Activated T-cell treated with anti-CD3 and anti-CD28 coated beads for 1 hour (primary cell): ENCODE measurements at places on chromosomes 3 and 15.

GRCh38 chr3:65048151-65048550 is 360.4 kb upstream of the ADAMTS9 start:
- DNase-seq, result no peak

DNA sequence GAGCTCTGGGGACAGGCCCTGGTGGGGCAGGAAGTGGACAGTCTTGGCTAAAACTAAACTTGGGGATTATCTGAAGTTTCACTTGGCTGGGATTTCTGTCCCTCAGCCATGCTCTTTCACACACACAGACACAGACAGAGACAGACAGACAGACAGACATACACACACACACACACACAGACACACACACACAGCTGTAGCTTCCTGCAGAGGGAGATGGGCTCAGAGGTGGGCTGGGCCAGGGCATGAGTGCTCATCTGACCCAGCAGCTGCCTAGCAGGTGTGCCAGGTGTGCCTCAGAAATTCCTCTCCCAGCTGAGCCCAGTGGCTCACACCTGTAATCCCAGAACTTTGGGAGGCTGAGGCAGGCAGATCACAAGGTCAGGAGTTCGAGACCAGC is 3.3 kb downstream of the RHOV start:
- DNase-seq, result no peak

DNA sequence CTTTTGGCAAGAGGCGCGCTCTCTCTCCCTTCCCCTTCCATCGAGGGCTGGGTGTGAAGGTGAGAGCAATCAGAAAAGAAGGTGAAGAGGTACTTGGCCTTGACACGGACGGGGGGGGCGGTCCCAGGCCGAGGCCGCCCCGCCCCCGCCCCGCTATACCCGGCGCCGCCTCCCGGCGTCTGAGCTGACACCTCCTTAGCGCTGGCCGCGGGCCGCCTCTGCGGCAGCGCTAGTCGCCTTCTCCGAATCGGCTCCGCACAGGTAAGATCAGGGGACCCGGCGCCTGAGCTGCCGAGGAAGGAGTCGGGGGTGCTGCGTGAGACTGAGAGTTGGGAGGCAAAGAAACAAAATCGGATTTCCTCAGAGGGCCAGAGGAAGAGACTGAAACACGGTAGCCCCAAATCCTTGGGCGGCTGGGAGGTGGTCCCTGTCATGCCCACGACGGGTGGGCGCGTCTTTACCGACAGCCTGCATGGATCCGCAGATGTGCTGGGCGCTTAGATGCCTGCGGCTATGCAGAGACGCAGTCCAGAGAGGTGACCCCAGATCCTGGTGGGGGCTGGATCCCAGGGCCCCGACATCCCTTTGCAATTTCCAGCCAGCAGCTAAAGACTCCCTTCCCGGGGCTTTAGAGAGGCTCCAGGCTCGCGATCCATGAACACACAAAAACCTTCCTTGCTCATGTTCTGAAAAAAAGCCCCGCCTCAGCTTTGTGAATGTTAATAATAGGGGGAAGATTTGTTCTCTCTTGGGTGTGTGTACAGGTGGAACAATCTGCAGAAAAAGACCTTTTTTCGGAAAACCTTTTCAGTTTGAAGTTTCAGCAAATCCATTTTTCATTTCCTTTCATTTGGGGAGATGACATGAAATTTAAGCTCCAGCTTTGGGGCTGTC is at the start of gene ENTPD3:
ENTPD3 (plus strand) TSS at position 184 of the 894 bp plus-strand sequence. CDS start 874 bp downstream, outside the sequence.
- DNase-seq, result peak; percentile 8

DNA sequence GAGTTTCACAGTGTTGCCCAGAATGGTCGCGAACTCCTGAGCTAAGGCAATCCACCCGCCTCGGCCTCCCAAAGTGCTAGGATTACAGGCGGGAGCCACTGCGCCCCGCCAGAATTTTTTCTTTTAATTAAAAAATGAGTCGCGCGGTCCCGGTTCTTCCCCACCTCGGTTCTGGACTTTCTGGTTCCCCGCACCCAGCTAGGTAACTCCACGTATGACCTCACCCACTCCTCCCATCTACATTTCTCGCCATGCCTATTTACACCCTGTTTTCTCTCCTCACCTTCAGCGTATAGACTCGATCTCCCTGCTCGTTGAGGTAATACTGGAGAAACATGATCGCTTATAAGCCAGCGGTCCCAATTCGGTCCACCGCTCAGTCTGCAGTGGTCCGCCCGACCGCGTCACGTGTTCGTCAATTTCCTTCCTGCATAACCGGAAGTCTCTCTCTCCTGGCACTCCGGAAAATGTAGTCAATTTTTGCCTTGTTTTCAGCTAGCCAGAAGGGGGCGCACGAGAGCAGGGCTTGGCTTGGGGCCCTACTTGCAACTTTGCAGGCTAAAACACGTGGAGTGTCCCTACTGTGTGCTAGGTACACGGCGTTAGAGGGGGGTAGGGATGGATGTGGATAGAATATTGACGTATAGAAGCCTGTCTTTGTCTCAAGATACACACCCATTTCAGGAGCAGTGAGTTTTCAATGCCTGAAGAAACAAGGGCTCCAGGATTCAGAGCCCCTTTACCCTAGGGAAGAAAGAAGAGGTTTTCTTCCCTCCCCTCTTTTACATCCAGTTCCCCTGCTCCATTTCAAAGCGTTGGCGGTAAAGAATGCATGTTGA is at the start of the genes NOP10 and NUTM1:
NOP10 (minus strand) TSS at position 400 of the 839 bp plus-strand sequence; CDS start at position 337, 63 bp downstream.
NUTM1 (plus strand) TSS at position 579 of the 839 bp plus-strand sequence. CDS start 382 bp downstream, outside the sequence.
- DNase-seq, result peak; percentile 94

GRCh38 chr15:47846876-47847275 is 129.6 kb downstream of the SEMA6D start:
- DNase-seq, result no peak

DNA sequence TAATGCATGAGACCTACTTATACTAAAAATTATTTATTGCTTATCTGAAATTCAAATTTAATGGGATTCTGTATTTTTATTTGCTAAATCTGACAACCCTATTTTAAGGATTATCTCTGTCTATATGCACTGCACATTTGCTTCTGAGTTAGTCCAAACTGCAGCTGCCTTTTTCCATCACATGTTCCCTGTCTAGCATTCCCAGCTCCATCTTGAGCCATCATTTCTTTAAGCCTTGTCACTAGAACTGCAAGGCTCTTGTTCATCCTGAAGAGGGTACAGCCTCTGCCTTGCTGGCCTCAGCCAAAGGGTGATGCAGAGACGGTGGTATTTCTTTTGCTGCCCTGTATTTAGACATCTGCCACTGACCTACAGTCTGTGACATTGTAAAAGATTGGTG is 125.8 kb upstream of the STT3B start:
- DNase-seq, result no peak

DNA sequence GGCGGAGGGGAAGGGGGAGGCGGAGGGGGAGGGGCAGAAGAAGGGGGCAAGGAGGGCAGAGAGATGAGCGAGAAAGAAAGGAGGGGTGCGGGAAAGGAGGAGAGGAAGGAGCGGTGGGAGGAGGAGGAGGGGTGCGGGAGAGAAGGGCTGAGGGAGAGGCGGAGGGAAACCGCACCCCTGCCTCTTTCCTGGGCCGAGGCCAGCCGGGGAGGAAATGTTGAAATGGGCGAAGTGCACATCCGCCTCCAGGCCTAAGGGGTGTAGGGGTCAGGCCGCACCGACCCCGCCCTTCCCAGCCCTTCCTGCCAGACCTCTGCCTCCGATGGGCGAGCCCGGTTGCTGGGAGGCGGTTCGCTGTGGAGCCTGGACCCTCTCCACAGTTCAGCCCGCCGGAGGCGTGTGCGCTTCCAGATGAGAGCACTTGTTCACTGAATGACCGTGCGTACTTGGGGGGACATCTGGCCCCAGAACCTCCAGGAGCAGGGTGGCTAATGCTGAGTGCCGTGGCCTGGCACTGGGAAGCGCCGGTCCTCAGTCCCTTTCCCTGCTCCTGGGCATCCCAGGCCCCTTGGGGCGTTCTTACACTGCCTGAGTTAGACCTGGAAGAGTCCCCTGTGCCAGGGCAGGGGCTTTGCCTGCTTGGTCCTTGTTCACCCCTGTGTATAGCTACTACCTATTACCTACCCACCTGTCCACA is 110.3 kb upstream of the KLF13 start:
- peak; percentile 25 for DNase-seq

DNA sequence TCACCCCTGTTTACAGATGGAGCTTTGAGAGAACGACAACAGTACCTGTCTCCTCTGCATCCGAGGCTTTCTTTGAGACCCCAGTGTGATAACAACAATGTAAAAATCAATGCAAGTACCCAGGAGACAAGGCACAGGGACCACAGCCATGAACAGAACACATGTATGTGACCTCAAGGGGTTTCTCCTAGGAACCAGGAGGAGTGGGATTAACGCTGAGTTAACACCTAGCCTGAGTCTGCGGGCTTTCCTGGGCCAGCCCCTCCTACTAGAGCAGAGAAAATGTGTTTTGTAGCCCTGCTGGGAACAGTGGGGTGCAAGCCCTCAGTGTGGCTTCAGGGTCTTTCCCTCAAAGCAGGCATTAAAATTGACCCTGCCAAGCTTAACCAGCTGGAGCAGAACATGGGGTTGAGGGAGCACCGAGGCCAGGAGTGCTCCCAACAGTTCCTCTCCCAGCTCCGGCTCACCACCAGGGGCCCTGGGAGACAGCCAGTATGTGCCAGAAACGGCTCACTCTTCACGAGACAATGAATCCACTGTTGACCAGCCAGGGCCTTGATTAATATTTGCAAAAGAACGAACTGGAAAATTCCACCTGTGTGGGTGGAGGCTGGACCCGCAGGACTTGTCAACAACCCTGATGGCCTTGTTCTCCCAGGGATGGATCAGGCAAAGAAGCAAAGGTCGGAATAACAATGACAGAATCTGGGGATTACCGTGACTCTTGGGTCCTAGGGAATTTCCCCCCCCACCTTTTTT is 3.6 kb downstream of the CHDH start:
- no peak for DNase-seq

DNA sequence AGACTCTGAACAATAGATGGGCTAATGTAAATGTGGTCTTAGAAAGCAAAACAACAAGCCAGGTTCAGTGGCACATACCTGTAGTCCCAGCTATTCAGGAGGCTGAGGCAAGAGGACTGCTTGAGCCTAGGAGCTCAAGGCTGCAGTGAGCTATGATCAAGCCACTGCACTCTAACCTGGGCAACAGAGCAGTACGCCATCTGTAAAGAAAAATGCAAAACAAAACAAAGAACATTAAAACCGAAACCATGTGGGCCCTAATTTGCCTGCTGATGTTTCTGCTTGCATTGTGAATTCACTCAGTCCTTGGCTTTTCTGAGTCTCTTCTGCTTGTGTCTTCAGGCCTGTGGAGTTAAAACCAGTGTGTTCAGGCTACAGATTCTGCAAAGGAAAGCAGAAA is 56.7 kb downstream of the CCNL1 start:
- no peak for DNase-seq

DNA sequence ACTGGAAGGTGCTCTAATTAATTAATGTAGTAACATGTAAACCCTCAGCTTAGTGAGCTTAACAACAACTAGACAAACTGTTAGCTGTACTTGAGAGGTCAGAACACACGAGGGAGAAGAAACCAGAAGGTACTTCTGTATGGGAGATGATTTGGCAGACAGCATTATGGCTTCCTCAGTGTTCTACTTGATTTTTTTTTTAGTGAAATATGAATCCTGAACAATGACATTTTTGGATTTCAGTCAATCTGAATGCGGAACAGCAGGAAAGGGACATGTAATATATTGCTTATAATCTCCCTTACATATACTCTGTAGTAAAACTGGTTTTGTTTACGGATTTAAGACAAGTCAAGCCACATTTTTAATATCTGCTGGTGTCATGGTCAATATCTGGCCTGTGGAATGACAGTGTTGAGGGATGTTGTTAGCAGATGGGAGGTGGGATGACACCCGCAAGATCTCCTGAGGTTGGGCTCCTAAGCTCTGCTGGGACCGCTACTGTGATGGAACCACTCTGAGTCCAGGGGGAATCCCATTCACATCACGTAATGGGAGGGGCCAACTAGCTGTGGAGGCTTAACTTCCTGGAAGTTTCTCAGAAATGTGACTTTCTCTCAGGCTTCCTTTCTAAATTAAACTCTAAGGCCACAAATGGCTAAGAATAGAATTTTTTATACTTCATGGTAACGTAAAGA is 18.7 kb downstream of the TNFAIP8L3 start:
- DNase-seq, result no peak

DNA sequence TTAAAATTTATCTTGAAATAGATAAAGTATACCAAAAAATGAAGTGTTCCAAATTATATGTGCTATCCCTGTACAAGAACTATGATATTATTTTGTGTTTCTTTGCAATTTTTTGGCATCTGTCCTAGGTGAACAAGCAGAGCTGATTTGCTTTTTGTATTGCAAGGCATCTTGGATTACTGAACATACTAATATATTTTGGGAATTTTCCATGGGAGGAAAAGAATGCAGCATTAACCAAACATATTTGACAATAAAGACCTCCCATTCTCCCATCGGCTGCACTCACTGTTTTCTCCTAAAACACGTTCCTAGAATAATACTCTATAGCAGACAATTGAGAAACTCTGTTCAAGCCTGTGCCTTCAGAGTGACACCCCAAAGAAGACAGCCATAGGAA is 265.1 kb upstream of the ALCAM start:
- DNase-seq, result no peak
